ENCODE measurements at places on chromosomes 4 and X.

DNA sequence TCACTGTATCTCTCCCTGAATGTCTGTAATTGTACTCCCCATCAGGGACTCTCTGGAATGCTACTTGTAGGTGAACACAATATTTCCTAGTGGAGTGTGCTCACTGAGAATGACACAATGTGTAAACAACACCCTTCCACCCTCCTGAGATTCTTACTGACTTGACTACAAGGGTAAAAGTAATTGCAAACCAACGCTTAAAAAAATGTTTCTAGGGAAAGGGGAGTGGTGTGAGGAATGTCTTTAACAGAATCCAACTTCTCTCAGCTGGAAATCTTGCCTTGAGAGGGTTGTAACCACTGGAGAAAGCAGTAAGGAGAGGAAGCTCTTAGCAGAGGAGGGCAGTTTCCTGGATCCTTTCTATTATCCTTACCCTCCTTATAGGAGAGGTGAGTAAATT, 5.1 kb upstream of the RAPGEF2 start:
- DNase-seq = no peak

- DNase-seq = no peak
Measured at GRCh38 chrX:109709129-109709631, 23.9 kb downstream of the ACSL4 start.

DNA sequence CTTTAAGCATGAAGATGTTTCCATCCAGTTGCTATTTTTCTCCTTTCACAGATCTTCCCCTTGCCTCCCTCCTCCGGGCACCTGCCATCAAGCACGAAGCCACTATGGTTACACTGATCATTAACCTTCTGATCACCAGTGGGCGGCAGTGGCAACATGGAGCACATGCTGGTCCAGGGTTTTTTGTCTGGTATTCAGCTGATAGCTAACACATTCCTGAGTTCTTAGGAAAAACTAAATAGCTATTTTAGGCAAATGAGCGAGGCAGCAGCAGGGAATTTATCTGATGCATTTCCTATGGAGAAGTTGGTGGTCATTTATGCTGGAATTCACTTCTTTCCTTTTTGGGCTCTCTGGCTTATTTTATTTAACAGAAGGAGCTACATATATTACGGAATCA, 22.9 kb downstream of the SHISA3 start:
- DNase-seq = no peak

DNA sequence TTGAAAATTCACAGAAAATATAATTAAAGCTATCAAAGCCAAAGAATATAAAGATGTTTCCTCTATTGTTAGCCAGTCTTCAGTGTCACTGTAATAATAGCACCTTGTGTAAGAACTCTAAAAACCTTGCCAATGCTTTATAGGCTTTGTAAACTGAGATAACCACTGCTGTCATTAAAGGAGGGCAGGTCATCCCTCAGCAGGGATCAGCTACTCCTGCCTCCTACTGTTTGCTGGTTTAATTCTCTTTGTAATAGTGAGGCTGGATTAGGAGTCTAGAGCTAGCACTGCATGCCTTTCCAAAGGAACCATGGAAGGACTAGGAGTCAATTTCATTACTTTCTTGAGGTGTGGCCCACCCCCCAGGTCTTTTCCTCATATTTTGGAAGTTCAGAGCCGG, 46.2 kb downstream of the FHIP1A start:
- no peak for DNase-seq

- no peak for DNase-seq
Measured at GRCh38 chr4:109690690-109691410, 12.4 kb downstream of the CASP6 start.

DNA sequence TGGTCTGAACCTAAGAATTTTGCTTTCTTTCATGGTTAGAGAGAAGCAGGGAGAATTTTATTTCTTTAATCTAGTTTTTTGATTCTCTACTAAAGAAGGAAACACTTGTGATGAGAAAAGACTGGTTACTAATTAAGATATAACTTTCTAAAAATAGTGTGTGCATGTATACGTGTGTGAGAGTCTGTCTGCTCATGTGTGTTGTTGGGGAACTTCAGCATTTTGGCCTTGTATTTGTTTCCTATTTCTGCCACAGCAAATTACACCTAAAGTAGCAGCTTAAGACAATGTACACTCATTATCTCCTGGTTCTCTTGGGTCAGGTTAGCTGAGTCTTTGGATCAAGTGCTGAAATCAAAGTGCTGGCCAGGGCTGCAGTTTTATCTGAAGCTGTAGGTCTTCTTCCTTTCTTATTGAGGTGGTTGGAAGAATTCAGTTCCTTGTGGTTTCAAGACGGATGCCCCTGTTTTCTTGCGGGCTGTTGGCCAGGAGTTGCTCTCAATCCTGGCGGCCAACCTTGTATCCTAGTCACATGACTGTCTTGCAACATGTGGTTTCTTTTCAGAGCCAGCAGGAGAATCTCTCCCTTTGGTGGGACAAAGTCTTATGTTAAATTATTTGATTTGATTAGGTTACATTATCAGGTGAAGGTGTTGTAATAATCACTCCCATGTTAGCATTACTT, 188.4 kb upstream of the CLNK start:
- DNase-seq = no peak

Data from RKO (cell line).